Stimulated activated CD4-positive, alpha-beta T cell treated with anti-CD3 and anti-CD28 coated beads, Interleukin-1b, Interleukin-23, amount 100 ng/mL, for 1 hour (primary cell): ENCODE measurements at places on chromosomes 16 and 17.

GRCh38 chr17:16363749-16364536 is 10.7 kb upstream of the CENPV start:
- peak; percentile 47 for DNase-seq

DNA sequence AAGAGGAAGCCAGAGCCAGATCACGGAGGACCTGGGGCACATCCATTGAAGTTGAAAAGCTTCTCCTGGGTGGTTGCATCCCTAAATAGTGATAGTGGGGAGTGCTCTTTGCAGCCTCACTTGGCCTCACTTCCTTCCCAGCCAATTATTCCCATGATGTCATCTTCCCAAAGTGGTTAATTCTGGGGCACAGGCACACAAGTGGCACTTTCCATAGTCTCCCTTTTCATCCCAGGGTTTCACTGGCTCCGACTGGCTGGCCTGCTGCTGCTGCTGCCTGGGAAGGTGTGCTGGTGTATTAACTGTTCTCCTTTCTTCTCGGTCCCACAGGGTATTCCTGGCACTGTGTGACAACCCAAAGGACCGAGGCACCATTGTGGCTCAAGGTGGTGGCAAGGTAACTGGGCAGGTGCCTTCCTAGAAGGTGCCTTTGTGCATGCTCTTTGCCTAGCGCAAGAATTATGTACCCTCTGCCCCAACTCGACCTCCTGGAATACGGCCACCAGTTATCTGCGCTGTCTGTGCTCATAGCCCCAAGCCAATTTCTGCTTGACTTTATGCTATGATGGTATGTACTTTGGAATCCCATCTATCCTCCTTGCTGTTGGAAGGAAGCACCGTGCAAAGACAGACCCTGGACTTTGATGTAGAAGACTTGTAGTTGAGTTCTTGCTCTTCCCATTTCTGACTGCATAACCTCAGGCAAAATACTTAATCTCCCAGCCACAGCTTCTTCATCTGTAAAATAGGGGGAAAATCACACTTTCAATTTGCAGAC is 18.4 kb downstream of the SLC35G3 start:
- DNase-seq, result no peak

DNA sequence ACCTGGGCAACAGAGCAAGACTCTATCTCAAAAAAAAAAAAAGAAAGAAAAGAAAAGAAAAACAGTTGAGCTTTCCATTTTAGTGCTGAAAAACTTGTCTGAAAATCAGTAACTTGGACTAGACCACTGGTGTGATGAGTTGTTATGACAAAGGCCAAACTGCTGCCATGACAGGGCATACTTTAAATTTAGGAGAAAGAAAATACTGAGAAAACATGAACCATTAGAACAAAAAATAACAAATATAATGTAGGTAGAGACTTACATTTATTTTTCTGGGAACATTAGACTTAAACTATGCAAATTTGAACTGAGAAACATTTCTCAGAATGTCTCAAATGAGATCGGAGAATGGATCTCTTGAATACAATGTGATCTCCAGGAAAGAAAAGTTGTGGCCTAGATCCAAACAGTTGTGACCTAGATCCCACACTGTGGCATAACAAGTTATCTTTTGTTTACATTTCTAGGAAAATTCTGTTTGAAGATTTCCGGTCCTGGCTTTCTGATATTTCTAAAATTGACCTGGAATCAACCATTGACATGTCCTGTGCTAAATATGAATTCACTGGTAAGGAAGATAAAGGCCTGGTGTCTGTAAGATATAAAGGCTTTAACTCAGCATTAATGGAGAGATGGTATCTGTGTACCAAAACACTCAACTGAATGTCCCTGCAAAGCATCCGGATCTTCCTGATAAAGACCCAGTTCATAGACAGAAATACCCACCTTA is 10.9 kb downstream of the OGFOD1 start:
- DNase-seq, result no peak

- no peak for DNase-seq
Measured at GRCh38 chr17:45812102-45812501, 28.0 kb downstream of the CRHR1 start.

- DNase-seq, result no peak
Measured at GRCh38 chr17:37342589-37342988, 33.2 kb upstream of the C17orf78 start.

DNA sequence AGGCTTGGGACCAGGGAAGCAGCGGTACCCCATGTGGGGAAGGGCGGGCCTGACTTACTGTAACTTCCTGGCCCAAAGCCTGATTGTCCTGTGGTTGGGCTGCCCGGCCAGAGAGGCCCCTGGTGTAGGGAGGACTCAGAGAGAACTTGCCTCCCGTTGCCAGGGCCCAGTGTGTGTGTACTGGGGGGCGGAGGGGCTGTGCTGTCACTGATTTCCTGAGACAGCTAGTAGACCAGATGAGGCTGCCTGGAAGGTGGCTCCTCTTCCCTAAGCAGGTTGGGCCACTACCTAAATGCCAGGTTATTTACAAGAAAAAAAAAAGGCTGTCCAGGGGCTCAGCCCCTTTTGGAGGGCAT is 16.7 kb downstream of the SOCS3 start:
- DNase-seq, result no peak

DNA sequence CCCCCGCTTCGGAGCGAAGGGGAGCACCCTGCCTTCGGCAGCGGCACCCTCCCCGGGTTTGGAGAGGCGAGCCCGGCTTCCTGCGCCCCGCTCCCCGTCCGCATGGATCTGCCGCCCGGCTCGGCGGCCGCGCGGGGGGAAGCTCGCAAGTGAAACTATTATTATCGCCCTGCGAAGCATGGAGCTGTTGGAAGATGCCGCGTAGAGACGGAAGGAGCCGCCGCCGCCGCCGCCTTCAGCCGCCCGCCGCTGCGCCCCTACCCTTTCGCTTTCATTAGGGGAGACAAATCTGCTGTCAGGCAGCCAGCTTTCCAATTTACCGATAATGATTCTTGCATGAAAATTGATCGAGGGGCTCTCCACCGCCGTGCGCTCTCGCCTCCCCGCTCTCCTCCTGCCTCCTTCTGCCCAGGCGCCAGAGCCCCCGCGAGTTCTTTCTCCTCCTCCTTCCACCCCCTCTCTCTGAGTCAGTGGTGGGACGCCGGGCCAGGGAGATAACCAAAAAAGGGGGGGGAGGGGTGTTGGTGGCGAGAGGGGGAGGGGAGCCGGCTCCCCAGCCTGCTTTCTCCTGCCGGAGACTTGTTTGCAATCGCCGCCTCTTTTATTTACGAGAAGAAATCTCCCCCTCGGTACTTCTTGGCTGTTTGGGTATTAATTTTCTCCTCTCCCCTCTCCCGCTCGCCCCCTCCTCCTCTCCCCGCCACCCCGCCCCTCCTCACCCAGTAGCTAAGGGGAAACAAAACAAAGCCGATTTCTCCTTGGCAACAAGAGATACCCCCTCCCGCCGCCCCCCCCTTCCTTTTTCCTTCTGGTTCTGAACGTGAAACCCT is 58.0 kb upstream of the GSE1 start:
- DNase-seq, result no peak

- DNase-seq, result no peak
Measured at GRCh38 chr17:73100363-73100762, 7.9 kb upstream of the SLC39A11 start.

- DNase-seq, result no peak
Measured at GRCh38 chr16:86497551-86498021, 12.7 kb upstream of the FOXF1 start.

DNA sequence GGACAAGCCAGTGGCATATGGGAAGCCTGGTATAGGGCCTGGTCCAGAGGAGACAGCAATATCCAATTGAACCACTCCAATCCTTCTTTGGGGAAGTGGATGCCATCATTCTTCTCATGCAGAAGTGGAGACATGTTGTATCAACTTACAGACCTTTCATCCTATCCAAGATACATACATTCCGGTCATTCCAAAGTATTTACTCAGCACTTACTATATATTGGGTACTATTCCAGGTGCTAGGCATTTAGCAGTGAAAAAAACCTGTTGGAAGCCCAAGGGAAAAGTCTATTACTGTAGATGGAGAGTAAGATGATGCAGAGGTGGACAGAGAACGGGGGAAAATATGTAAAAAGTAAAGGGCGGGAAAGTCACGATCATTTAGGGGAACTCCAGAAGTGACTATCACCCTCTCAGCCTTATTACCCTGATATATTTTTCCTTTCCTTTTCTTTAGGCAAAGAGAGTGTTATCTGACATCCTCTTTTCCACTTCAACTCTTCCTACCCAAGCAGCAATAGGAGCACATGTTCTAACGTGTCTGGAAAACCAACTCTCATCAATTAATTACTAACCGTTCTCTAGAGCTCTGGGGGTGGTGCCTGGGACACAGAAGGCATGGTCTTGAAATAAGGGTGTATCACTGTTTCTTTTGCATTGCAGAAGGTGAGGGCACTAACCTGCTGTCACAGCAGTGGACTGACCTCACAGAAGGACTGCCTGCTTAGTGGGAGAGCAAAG is 210.1 kb upstream of the MAF start:
- DNase-seq, result no peak

- DNase-seq, result no peak
Measured at GRCh38 chr16:67229906-67230808, 3.2 kb downstream of the TMEM208 start.
